Small intestine (tissue), 16 donors: ENCODE measurements at places on chromosomes 13 and 19.

GRCh38 chr19:47699360-47699917 is 13.8 kb upstream of the EHD2 start:
- H3K4me3 ChIP-seq, result no peak overlapping the region
- H3K36me3 ChIP-seq, result peaks cover 77% of the 10 kb centered on the region
- H3K27me3 ChIP-seq, result no peaks in the 10 kb centered on the region
- no peaks in the 10 kb centered on the region for H3K4me1 ChIP-seq
- no peak overlapping the region for H3K27ac ChIP-seq

DNA sequence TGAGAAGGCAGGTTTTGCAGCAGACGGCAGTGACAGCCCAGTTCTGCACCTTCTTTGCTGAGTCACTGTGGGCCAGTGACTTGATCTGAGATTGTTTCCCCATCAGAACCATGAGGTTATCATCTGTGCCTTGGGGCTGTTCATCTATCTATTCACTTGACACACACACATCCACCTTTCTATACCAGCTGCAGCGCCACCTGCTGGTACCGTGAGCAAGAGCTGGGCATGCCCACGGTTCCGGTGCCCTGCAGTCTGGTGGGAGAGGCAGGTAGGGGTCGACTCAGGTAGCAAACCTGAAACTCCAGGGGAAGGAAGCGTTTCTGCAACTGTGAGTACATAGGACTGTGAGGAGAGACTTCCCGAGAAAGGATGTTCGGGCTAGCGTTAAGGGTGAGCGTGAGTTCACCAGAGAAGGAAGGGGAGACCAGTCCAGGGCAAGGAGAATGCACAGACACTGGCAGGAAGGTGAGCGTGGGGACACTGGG is 7.5 kb upstream of the LIN7B start:
- H3K36me3 ChIP-seq, result peaks cover 20% of the 10 kb centered on the region
- no peaks in the 10 kb centered on the region for H3K4me1 ChIP-seq
- H3K27me3 ChIP-seq, result no peaks in the 10 kb centered on the region
- H3K27ac ChIP-seq, result no peak overlapping the region
- peak; percentile 61 for DNase-seq

GRCh38 chr13:99374994-99375737 is 68.0 kb upstream of the GPR183 start:
- H3K4me1 ChIP-seq, result no peaks in the 10 kb centered on the region
- peaks cover 45% of the 10 kb centered on the region for H3K36me3 ChIP-seq
- H3K27me3 ChIP-seq, result no peaks in the 10 kb centered on the region
- H3K27ac ChIP-seq, result no peak overlapping the region
- no peak overlapping the region for H3K4me3 ChIP-seq
- DNase-seq, result no peak

DNA sequence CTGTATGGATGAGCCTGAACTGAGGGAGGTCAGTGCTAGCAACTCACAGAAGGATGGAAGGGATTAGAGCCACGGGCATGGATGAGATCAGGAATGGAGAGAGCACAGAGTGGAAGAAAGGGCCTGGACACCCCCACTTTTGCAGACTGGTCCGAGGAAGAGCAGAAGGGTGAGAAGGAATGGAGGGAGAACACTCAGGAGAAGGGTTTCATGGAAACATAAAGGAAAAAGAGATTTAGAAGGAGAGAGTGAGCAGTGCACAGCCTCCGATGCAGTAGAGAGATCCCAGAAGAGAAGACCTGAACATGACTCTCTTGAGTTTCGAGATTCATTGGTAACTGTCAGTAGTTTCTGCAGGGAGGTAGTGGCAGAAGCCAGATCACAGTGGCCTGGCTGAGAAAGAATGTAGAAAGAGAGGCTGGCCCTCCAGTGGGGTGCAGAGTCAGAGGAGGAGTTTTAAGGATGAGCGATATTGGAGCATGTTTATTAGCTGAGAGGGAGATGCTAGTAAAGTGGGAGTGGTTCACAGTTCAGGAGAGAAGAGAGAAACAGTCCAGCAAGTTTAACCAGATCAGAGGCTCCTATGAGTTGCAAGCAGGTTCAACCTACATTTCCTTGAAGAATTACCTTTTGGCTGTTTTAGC is 108.9 kb downstream of the ZAR1L start:
- H3K4me3 ChIP-seq, result no peak overlapping the region
- no peaks in the 10 kb centered on the region for H3K36me3 ChIP-seq
- no peaks in the 10 kb centered on the region for H3K4me1 ChIP-seq
- no peaks in the 10 kb centered on the region for H3K27me3 ChIP-seq

GRCh38 chr13:90302107-90302506 is 1045.4 kb upstream of the MIR17HG start:
- no peaks in the 10 kb centered on the region for H3K36me3 ChIP-seq
- H3K27me3 ChIP-seq, result no peaks in the 10 kb centered on the region
- H3K4me3 ChIP-seq, result no peak overlapping the region
- H3K27ac ChIP-seq, result no peak overlapping the region
- H3K4me1 ChIP-seq, result no peaks in the 10 kb centered on the region
- no peak for DNase-seq
